ENCODE measurements at places on chromosomes 12 and 14.

- no peak for DNase-seq
Measured at GRCh38 chr12:104632724-104633201, 176.0 kb downstream of the CHST11 start.

DNA sequence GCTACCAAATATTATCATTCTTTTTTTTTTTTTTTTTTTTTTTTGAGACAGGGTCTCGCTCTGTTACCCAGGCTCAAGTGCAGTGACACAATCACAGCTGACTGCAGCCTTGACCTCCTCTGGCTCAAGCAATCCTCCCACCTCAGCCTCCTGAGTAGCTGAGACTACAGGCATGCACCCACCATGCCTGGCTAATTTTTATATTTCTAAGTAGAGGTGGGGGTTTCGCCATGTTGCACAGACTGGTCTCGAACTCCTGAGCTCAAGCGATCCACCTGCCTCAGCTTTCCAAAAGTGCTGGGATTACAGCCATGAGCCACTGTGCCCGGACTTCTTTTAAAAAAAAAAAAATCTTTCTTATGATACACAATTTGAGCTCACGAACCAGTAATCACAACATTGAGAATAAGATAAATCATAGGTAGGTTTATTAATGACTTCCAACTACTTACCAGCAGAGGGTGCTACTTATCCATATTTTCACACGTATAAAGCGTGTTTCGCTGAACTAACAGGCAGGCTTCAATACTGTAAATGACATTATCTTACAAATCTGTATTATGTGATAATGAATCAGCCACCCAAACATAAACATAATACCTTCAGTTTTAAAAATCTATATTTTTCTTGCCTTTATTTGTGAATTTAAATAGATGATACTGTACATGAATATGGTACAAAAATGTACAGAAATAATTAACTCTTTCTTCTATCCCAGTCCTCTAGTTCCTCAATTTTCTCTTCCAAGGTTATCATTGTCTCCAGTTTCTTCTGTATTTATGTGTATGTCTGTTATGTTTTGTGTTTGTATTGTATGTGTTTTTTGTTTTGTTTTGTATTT is 42.5 kb upstream of the BCAT1 start:
- DNase-seq: peak; percentile 17

DNA sequence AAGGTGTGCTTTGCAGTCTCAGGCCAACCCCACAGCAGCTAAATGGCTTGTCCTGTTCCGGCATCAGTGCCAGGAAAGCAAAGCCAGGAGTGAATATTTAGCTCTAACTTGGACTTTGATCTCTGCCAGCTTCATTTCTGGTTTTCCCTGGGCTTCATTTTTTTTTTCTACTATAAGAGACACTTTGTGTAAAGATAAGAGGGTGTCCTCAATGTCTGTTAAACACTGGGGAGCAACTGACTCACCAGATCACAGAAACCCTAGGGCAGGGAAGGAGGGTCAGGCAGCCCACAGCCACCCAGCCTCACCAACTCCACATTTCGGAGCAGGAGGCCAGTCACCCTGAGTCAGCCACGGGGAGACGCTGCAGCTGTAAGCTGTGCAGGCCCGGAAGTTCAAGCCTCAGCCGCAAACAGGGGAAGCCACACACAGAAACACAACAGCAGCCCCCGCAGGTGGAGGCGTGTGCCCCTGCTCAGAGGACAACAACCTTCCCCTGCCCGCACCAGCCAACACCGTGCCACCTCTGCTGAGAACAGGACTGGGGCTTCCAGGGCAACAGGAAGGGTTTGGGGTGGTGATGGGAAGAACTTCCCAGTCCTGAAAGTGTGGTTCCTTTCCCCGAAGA is 6.3 kb downstream of the TNFRSF1A start:
- no peak for DNase-seq

- no peak for DNase-seq
Measured at GRCh38 chr14:93629643-93630042, 158.6 kb downstream of the PRIMA1 start.

GRCh38 chr14:54739514-54739913 is 163.1 kb downstream of the GCH1 start:
- no peak for DNase-seq

DNA sequence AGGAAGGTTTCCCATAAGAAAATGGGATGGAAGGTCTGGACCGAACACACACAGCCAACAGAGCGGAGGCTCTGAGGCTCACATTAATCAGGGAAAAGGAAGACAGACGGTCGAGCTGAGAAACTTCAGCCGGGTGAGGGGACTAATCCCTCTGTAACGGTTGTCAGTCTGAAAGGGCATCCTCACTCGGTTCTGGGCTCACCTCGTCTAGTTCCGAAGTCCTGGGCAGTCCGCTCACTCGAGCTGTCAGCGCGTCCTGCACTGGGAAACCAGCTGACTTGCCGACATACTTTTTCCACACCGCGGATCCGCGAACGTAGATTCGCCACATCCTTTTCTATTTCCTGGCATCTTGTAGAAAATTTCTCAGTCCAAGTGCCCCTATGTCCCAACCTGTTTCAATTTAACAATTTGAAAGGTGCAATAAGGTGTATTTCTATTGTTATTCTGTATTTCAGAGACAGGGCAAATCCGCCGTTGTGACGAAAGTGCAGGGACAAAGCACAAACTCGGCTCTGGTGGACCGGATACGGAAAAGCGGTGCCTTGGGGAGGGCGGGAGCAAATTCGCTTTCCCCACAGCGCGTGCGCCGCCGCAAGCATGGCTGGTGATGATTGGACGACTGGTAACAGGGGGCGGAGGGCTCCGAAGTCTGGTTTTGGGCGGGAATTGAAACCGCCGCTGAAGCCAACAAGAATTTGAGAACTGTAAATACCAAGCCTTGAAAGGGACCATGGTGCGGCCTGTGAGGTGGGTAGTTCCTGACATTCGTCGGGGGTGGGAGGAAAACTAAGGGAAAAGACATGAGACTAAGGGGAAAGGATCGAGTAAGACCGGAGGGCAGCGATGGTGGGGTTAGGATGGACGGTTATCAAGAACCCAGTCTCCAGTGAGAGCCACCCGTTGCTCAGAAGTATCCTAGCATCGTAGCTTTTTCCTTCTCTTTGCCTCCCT is at the start of gene RAD51AP1:
RAD51AP1 (plus strand) TSS at position 684 of the 954 bp plus-strand sequence; CDS start at position 734, 50 bp downstream.
- peak; percentile 76 for DNase-seq

- DNase-seq: no peak
Measured at GRCh38 chr14:37122919-37123639, 49.3 kb downstream of the SLC25A21 start.

DNA sequence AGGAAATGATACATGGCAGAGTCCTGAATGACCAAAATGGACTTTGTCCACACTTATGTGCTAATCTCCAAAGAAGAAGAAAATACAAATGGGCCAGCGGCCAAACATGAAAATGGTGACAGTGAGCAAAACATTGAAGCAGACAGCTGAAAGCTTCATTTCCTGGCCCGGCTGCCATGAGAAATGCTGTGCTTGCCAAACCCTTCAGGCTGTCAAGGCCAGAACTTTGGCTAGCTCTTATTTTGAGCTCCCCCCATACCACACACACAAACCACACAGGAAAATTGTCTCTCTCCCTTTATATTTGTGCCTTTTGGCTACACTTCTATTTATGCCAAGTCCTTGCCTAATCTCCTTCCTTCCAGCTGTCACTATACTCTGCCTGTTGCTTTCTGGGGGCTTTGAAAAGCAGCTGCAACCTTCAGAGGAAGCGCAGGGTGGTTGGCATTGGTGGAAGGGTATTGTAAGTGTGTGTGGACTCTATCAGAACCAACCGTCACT is 323.8 kb downstream of the RAD51B start:
- no peak for DNase-seq

- no peak for DNase-seq
Measured at GRCh38 chr14:106694638-106695393, 1168.4 kb downstream of the TMEM121 start.

- no peak for DNase-seq
Measured at GRCh38 chr12:63496654-63497053, 171.6 kb downstream of the DPY19L2 start.

- no peak for DNase-seq
Measured at GRCh38 chr12:33357181-33357580, 82.4 kb downstream of the SYT10 start.

DNA sequence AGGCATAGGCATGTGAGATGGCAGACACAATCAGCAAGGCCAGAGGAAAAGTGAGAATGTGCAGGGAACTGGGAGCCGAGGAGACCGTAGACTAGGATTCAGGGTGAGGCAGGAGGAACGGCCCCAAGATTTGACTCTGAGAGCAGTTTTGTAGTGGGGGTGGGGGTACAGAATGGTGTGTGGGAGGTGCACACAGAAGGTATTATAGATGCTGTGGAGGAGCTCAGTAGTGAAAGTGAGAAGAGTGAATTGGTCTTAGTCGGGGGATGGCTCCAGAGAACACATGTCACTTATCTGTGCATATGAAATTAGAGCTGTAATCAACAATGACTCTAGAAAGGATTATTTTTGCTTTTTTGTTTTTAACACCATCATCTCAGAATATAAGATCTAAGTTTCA is 11.9 kb downstream of the ZNF664 start:
- DNase-seq: no peak

- no peak for DNase-seq
Measured at GRCh38 chr14:84646786-84647500, 883.0 kb upstream of the FLRT2 start.

DNA sequence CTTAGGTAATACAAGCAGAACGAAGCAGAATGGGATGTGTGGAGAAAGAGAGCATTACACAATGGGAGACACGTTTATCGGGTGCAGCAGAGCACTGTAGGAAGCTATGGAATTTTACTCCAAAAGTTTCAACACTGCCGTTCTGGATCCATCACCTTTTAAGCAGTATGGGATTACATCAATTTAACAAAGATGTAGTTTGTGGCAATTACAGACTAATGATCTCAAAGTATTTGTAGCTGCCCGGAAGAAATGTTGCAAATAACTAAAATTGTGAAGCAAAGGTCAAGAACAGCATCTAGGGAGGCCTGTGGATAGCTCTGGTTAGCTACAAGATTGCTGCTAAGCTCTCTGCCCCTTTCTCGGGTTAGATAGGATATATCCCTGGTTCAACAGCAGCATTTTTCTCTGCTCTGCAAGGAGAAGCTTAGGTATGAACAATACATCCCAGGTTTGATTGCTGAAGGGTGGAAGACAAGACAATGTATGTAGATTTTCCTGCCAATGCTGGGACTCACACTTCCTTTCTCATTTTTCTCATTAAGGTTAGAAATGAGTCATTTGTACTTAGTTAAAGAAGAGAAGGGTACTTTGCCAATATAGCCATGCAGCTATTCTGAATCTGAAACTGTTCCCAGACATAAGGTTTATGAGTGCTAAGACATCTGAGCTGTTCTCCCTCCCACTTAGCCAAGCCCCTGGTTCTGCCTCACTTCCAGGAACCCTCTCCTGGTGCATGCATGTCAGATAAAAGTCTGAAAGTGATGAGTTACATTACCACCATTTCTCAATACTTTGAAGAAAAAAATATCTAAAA is 75.0 kb upstream of the HIF1A start:
- no peak for DNase-seq

DNA sequence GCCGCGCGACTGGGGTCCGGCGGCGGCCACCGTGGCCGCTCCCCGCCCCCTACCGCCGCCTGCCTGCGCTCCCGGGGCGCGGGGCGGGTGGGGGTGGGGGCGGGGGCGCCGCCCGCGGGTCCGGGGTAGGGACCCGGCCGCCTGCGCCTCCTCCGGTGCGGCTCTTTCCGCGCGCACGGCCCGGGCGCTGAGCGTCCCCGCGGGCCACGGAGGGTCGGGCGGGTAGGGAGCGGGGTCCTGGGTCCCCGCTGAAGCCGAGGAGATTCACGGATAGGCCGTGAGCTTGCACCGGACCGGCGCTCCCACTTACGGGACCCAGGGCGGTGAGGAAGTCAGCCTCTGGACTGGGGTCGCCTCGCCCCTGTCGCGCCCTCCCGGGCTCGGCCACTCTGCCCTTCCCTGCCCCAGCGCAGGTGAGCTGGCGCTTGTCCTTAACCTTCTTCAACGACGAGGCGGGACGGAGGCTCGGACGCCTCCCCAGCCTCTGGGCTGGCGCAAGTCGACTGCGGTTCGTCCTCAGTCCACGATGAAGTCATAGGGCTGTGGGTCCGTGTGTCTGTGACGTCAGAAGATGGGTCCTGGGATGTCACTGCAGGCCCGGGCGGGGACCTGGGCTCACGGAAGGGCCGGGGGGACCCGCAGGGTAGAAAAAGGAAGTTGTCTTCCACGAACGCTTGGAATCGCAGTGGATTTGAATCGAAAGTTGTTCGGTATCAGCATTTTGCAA is 514 bp downstream of the FBXO34 start:
- peak; percentile 53 for DNase-seq

DNA sequence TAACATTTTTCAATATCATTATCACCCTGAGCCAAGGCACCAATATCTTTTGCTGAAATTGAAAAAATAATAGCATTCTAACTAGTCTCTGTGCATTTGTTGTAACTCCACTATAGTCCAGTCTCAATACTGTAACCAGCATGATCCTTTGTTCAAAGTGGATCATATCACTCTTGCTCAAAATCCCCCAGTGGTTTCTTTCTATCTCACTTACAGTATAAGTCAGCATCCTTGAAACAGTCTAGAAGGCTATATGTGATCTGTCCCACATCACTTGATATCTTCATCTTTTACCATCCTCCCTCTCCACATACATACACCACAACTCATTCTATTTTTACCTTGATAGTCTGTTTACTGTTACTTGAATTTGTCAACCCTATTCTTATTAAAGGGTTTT is 435.7 kb downstream of the CCER1 start:
- no peak for DNase-seq

- DNase-seq: no peak
Measured at GRCh38 chr12:4246116-4246515, 27.4 kb upstream of the CCND2 start.

DNA sequence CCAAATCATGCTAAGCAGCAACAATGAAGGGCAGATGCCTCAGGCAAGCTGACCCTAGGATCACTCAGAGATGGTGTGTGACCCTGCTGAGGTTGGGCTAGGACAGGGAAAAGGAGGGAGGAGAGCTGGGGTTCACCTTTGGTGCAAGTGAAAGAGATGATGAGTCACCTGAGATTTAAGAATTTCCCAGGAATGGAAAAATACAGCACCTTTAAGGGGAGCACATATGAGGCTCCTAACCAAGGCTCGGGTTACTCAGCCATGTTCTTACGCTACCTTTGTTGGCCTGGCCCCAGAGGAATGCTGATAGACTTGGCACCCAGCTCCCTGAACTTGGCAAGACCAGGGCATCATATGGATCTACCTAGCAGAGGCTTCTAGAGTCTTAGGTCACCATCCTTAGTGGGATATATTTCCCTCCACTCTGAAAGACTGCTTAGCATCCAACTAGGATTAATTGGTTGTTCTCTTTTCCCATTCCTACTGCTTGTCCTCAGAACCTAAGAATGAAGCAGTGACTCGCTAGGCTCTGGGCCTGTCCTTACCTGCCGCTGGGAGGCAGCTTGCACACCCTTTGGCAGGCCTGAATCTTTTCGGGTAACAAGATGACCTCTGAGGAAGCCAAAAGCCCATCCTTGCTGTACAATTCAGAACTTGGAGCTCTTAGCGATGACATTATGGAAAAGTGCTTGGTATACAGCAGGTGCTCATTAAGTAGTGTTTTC is 4.0 kb upstream of the NAA25 start:
- no peak for DNase-seq
